ENCODE measurements at places on chromosomes 16 and 17.

GRCh38 chr17:16989230-16989952 lies 17.5 kb upstream of the TNFRSF13B start:
- no peak for DNase-seq

- peak; percentile 41 for DNase-seq
Observed at GRCh38 chr17:7988750-7989178, 13.7 kb upstream of the GUCY2D start.

DNA sequence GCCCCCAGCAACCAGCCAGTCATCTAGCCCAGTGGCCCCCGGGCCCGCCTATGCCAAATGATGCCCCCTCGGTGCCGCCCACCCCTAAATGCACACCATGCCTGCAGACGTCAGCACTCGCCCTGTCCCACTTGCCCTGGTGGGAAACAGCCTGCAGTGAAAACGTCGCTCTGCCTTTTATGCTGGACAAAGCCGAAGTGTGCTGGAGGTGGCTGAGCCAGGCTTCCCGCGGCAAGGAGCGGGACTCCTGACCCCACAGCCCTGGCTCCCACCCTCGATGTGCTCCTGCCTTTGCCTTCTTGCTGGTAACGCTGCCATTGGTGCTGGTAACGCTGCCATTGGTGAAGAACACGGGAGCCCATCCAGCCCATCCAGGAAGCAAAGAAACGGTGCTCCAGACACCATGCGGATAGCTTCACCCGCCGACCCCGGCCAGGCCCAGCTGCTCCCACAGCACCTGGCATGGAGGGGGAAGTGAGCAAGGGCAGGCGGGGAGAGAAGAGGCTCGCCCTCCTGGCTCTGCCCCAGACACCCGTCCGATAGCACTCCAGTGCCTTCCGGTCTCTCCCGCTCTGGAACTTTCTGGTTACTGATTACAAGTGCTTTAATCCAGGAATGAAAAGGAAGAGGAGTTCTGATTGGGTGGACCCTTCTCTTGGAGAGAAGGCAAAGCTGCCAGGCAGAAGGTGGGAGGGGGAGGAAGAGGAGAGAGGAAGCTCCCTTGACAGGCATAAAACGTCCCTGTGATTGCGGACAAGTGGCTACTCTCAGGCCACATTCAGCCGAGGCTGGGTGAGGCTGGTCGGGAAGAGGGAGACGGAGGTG lies 4.0 kb upstream of the BAIAP2 start:
- DNase-seq, result no peak

- DNase-seq, result no peak
Observed at GRCh38 chr17:78647032-78647431, 69.8 kb upstream of the DNAH17 start.

DNA sequence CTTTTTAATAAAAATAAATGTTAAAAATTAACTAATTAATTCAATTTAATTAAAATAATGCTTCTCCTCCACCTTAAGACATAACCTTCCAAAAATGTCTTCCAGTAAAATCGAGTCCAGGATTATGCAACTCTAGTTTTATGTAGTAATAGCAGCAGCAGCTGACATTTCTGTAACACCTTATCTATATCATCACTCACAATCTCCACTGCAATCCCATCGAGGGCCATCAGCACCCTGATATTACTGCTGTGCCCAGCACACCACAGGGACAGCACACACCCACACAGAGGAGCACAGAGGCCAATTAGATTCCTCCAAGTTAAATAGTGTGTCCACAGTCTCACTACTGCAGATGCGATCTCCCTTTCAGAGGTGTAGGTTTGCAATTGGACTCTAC lies 2.9 kb downstream of the RPH3AL start:
- DNase-seq, result no peak

DNA sequence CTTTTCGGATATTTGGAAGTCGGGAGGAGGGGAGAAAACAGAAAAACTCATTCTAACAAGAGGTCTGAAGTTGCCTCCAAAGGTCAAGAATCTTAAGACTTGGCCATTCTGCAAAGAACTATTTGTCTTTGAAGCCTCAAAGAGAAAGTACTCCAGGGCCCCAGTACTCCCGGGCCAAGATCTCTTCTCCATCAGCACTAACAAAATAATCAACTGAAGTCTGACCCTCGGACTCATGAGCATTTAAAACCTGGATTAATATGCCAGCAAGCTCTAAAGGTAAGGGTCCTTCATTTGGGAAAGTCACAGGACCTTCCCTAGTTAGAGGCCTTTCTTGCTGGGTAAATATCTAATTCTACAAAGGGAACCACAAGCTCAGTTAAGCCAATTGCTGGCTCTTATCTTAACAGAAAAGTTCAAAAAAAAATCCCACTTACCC lies 4.5 kb downstream of the AXIN2 start:
- DNase-seq, result no peak

GRCh38 chr16:18983565-18984434 lies at the start of gene TMC7:
TSS of gene TMC7 (plus strand) at chr16:18983934. CDS start at chr16:18984064, 130 bp downstream.
- DNase-seq, result peak; percentile 67

DNA sequence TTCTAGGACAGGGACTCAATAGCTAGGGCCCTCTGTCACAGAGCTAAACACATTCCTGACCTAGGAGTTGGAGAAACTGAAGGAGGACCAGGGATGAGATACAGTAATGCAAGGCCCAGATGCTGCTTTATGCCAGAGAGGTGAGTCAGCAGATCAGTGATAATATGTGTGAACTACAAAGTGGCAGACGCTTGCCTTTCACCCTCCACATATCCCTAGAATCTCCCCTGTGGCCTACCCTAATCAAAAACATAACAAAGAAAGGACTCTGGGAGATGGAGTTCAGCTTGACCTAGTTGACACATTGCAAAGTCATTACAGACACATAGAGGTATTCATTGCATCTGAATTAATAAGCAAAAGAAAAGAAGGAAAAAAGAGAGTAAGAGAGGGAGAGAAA lies 417.6 kb upstream of the DYNLRB2 start:
- no peak for DNase-seq

DNA sequence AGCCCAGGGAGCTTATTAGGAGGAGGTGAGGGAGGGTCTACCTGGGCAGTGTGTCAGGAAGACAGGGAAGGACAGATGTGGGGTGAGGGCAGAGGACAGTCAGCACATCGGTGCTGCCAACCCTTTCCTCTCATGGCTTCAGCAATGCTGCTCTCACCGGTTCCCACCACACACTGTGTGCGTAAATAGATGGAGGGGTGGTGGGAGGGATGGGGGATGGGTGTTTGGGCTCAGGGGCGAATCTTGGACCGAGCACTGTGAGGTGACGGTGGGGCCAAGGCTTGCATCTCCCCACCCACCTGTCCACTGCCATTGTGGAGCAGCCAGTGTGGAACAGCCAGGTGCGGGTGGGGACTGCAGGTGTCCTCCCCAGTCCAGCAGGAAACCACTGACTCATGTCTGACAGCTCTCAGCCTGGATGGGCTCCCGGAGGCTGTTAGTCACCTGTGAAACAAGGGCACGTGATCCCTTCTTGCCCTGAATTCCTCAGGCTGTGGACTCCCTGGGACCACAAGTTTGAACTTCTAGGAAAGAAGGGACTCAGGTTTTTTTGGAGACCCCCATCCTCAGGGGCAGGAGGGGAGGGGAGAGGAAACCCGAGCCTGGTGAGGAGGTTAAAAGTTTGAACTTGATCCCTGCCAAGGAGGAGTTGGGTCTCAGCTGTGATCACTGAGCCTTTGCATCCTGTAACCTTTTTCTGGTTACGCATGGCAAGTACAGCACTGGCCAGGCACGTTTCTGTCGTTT lies 42.7 kb upstream of the SMPD3 start:
- DNase-seq, result no peak

- DNase-seq, result no peak
Observed at GRCh38 chr16:87653234-87653633, 50.9 kb downstream of the JPH3 start.

DNA sequence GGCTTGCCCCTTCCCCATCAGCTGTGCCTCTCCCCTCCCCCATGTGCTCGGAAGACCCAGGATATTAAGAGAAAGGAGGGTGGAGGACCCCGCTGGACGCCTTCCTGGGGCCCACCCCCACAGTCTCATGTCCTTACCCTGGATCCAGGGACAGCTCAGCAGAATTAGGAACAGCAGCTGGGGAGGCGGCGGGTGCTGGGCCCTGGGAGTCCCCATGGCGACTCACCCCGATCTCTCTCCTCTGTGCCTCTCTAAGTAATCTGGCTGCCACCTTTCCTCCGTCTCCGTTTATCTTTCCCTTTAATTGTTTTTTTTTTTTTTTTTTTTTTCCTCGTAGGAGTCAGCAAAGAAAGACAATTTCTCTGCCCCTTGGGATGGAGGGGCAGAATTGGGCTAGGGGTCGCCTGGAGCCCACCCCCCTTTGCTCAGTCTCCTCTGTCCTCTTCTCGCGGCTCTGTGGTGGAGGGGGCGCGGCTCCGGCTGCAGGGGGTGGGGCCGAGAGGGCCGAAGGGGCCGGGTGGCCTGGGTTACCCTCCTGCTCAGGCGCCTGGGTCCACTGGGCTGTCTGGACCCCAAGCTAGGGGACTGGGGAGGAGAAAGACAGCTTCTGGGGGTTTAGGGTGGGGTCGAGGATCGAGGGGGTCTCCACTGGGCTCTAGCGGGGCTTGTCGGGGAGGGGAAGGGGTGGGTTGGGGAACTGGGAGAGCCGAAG lies 390 bp downstream of the SEZ6L2 start:
- DNase-seq, result no peak

GRCh38 chr17:44652727-44653126 lies 3.5 kb upstream of the MEIOC start:
- no peak for DNase-seq

- no peak for DNase-seq
Observed at GRCh38 chr17:17063546-17064122, 21.4 kb downstream of the MPRIP start.

GRCh38 chr17:51428668-51429495 lies 168.5 kb downstream of the UTP18 start:
- no peak for DNase-seq

GRCh38 chr16:9859701-9860327 lies 322.4 kb downstream of the GRIN2A start:
- DNase-seq, result no peak

GRCh38 chr17:72122765-72123529 lies 2.1 kb downstream of the SOX9 start:
- no peak for DNase-seq

GRCh38 chr16:81505011-81505661 lies 60.5 kb downstream of the CMIP start:
- DNase-seq, result no peak

DNA sequence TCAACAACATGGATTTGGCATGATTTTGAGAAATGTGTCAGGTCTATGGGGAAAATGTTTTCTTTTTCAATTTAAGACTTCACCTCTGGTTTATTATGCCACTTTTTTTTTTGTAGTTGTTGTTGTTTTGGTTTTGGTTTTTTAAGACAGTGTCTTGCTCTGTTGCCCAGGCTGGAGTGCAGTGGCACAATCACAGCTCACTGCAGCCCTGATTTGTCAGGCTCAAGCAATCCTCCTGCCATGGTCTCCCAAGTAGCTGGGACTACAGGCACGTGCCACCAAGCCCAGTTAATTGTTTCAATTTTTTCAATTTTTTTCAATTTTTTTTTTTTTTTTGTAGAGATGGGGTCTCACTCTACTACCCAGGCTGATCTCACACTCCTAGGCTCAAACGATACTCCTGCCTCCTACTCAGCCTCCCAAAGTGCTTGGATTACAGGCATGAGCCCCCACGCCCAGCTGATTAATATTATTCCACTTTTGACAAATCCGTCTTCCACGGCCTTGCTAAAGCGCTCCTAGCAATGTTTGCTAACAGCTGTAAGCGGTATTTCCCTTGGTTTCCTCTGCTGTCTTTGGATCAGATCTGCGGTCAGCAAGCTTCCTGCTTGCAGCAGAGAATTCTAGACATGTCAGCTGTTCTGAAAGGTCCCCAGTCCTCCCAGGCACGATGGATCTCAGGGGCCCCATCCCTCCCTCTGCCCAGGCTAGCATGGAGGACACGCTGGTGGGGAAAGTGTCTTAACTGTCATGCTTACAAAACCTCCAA lies 7.0 kb upstream of the MILR1 start:
- peak; percentile 35 for DNase-seq

DNA sequence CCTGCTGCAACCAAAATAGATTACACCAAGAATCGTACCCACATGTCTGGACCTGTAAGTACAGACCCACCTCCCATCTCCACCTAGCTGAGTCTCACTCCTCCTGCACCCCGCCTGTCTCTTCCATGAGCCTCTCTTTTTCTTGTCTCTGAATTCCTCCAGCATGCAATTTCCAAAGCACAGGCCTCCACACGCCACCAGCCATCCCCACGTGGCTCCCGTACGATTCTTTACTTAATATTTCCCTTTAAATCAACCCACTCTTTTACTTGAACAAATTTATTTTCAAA lies 1.2 kb downstream of the RPH3AL start:
- no peak for DNase-seq

DNA sequence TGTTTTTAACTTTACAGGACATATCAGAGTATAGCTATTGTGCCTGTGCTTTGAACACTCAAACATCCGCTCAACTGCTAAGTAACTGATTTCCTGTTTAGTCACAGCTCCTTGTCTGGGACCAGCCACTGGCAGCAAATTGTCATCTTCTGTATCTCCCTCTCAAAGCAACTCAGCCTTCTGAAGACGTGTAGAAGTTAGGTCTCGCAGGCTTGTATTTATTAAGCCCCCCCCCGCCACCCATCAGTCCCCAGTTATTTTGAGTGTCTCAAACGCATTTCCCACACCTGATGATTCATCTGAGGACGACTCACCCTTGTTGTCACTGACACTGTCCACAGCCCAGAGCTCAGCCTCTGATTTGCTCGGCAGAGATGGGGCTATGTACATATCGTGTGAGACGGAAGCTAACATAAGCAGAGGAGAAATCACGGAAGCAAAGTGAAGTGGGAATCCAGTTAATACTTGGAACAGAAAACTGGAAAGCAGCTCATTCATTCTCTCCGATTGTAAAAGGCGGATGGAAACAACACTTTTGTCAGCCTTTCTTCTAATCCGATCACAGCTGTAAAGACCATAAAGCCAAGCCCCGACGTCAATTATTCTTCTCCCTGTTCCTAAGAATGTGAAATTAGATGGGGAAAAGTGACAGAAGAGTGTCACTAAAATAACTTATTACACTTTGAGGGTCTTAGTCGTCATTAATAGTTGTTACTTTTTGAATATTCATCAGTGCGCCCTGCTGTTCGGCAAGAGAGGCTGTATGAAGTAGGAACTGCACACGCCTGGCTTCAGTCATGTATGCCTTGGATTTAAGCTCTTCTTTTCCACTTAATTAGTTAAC lies 64.2 kb downstream of the PITPNC1 start:
- DNase-seq, result peak; percentile 76

- DNase-seq, result peak; percentile 86
Observed at GRCh38 chr17:2064980-2065785, 10.3 kb downstream of the HIC1 start.

- peak; percentile 70 for DNase-seq
Observed at GRCh38 chr17:68290268-68290954, 516 bp downstream of the SLC16A6 start.

GRCh38 chr16:87380403-87380802 lies 3.2 kb downstream of the FBXO31 start:
- no peak for DNase-seq

All from stimulated activated CD8-positive, alpha-beta memory T cell treated with anti-CD3 and anti-CD28 coated beads, Interleukin-4, amount 100 ng/mL, for 48 hours (primary cell).